NCI-H2171 treated with DMSO at 0.1 percent for 48 hours (cell line): ENCODE measurements at places on chromosomes 7 and 10.

GRCh38 chr10:130337696-130338635 lies 201.8 kb downstream of the GLRX3 start:
- no peak for DNase-seq

DNA sequence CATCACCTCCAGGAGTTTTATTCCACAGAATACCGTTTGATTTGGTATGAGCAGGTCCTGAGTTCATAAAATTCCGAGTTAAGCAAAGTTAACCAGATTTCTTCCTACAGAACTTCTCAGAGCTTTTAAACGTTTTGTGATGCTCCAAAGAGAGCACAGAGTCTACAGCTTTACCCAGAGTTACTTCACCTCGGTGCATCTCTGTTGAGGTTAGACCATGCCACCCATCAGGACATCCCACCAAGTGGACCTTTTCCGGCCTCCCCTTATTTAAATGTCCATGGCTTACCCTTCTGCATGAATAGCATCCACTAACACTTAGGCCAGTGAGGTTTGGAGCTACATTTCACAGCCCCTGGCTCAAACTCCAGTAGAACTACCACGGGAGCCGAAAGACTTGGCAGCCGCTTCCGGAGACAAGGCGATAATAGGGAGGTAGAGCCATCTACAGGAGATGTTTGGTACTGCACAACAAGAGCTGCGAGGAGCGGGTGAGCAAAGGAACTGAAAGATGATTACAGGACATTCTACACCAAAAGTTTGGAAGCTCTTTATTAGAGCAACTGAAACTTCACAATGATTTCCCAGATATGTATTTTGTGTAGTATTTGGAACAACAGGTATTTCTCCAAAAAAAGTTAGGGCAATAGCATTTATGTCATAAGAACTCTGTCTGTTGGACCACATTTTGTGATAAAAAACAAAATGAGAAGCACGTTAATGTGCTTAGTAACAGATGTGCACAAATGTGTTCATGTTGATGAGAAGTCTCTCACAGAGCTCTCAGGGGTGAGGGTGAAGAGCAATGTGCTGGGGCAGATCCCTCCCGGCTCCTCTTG lies 174.7 kb downstream of the HERPUD2 start:
- peak; percentile 70 for DNase-seq

GRCh38 chr7:101527844-101528667 lies 101.0 kb downstream of the MYL10 start:
- no peak for DNase-seq

DNA sequence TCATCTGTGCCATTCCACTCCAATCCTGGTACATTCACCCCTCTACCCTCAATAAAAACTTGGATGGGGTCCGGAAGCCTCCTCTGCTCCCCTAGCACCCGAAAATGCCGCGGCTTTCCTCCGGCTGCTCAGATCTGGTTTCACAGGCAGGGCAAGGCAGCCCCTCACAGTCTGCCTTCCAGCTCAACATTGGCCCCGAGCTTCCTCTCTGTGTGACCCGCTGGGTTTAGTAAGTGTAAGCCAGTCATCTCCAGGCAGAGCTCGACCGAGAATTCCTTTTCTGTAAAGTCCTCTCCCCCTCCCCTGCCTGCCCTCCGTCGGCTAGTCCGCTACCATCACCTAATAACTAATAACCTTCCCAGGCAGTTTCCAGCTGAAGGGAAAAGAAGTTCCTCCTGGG lies 3.4 kb downstream of the INHBA start:
- DNase-seq, result no peak

DNA sequence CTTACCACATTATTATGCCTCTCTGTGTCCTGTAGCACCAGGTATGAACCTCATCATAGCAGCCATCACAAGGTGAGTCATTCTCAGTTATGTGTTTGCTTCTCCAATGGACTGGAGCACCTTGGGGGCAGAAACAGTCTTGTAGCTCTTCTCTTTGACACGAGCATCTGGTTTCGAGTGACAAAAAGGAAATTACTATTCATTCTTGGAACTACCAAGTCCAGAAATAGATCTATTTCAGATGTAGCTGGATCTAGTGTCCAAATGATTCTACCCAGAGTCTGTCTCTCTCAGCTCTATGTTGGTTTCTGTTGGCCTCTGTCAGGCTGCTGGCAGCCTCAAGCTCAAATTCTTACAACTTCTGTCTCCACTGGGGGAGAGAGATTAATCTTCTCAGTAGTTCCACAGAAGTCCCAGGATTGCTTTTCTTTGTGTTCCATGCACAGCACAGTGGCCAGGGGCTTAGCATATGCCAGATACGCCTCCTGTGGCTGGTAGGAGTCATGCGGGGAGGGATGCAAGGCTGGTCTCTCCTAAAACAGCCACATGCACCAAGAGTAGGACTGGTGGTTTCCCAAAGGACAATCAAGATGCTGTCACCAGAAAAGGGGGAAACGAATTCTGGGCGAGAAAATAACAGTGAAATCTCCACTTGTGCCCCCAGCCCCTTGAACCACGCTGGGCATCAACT lies 37.2 kb upstream of the PAPSS2 start:
- no peak for DNase-seq

DNA sequence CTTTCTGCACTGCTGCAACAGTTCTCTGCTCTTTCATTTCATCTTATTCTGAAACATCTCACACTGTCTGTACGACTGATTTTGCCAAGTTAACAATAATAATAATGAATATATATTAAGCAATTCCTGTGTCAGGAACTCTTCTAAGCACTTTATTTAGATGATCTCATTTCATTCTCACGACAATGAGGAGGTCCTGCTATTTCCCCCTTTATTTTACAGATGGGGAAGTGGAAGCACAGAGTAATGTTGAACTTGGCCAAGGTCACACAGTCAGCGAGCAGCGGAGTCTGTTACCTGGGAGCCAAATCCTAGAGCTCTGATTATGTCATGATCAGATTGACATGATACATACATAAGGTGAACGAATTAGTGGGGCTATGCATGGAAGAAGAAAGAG lies 5.8 kb downstream of the MRC1 start:
- DNase-seq, result no peak

DNA sequence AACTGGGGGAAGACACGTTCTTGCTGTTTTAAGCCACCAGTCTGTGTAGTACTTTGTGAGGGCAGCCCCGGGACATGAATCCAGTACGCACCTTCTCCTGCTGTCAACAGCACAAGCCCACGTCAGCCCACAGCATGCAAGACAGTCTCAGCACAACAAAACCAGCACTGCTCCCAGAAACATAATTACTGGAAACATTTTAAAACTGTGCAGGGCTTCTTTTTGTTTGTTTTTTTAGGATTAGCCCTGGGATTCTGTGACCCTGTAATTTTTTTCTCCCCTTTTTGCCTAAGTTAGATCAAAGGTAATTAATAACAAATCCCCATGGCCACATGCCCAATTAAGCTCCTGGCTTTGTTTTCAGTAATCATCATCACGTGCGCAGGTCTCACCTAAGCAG lies 87.5 kb downstream of the VOPP1 start:
- DNase-seq, result no peak

- no peak for DNase-seq
Measured at GRCh38 chr10:132363921-132364593, 32.1 kb downstream of the LRRC27 start.

DNA sequence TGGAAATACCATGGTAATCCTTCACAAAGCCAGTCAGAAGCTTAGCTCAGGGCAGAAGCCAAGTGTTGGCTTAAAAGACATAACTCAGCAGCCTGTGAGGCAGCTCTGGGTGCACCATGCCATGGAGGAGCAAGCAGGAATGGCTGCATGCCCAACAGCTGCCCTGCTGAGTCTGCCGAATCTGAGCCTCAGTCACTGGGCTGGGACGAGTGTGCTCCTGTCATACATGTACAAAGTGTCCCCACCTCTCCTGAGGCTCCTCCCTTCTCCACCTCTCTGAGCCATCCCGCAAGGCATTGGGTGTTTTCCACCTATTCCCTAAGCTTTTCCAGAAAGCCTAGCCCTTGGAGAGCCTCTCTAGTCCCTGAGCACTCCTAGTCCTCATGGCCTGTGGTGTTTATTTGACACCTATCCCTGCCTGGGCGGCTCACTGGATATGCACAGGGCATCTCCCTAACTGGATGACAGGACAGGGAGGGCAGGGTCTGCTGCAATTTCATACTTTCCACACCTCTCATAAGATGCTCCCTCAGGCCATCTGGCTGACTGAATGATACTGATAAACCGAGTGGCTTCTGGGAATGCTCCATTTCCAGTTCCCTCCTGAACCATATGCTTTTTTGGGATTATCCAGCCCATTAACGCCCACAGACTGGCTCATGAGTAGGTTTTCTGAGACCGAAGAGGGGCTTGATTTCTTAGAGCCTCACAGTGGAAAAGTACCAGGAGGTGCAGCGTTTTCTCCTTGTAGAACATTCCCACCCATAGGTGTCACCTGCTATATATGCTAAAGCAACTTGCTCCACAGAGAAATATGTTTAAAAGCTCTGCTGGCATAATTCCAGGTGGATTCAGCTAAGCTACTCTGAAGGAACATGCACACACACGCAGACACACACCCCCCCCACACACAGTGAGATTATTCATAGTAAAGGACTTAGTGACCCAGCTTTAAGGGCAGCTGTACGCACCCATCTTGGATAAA lies 199.3 kb downstream of the SNX10 start:
- peak; percentile 85 for DNase-seq
